ENCODE measurements at places on chromosomes 1 and 21. TPM values are rescaled to one million over a fixed set of nuclear protein-coding genes. Genes with fewer than 3 reads are reported as not detected.

BLACAT1 gene
- under 0.01 TPM for total RNA-seq

PYHIN1 gene
- total RNA-seq, result not detected

ADAMTS4 gene
- 2.3 TPM for total RNA-seq

TNFRSF9 gene
- 0.17 TPM for total RNA-seq

AJAP1 gene
- total RNA-seq, result not detected

CLEC20A gene
- not detected for total RNA-seq
